ENCODE measurements at places on chromosomes 4 and X.

DNA sequence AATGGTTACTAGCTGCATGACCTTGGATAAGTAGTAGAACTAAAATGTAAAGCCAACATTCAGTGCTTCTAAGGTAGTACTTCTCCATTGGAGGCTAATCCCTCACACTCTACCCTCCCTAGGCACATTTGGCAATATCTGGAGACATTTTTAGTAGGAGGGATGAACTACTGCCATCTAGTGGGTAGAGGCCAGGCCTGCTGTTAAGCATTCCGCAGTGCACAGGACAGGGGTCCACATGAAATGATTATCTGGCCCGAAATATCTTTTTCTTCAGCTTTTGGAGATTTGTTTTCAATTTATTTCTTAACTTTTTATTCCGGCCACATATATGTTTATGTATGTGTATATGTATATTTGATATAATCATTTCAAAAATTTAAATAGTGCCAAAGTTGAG is 36.0 kb upstream of the SPANXC start:
- peak; percentile 57 for DNase-seq

- DNase-seq = no peak
Measured at GRCh38 chr4:94559351-94559806, 107.6 kb downstream of the PDLIM5 start.

DNA sequence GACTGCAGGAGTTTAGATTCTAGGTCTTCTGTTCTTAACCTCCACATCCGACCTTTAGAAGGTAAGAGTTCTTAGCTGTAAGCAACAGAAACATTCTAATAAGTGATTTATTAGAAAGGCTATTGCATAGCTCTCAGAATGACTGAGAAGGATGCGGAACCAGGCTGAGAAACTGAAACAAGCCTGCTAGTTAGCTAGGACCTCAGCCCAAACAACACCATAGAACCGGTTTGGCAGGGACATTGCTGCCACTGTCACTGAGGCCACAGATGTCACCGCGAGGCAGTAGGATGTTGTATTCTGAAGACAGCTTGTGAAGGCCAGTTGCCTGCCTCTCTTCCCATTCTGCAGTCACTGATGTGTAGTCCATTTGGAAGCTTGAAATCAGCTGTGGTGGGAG is 160.0 kb upstream of the ARX start:
- DNase-seq = no peak

DNA sequence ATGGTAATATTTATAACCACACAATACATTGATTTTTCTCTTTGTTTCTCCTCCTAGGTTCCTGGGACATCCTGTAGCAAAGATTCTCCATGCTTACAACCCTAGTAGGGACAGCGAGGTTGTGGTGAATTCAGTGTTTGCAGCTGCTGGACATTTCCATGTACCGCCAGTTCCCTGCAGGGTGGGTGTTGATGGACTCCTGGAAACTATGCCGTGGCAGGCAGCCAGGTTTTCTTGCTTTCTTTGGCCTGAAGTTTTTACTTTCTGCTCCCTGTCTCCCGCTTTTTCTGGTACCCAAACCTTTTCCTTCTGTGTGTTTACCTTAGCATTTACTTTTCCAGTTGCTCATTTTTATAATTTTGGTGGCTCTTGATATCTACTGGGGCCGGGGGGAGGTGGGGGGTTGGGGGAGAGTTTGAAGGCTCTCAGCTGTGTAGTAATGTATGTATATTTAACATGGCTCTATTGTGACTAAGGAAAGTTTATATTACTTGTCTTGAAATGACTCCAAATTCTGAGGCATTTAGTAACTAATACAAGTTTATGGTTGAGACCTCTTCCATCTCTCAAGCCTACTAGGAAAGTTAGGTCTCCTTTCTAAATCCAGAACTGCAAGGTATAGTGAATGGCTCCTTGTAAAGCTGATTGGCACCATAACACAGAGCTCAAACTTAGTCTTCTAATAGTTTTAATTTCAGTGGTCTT is 89.7 kb downstream of the TMEM131L start:
- no peak for DNase-seq

DNA sequence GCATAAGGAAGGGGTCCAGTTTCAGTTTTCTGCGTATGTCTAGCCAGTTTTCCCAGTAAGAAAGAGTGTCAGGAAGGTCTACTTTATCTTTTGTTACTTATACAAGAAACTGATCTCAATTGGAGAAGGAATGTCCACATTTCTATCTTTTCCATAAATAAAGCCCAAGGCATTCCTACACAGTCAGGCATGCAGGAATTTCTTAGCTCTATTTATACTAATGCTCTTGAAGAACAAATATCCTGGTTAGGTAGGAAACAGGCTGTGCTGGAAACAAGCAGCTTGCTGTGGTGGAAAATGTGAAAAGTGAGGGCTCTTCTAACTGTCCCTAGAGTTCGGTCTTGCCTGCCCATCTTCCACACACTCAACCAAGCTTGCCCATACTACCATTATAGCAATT is 37.9 kb upstream of the PITX2 start:
- no peak for DNase-seq

DNA sequence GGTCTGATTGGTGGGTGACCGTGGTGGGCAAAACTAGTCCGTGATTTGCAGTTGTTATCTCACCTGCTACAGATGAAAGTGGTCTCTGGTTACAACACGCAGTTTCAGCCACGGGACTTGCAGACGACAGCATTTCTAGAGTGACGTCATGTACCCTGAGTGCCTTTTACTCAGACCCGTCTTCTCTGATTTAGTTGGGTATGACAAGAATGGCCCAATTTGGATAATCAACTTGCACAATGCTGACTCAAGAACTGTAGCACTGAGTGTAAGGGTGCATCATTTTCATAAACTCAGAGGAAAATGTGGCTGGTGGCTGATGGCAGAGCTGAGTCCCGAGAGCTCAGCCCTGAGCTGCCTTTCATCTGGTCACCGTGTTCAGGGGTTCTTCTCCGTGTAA is 281.4 kb upstream of the FRG1 start:
- DNase-seq = no peak

All from KBM-7 (cell line).